ENCODE measurements at places on chromosomes 16 and 17.

- DNase-seq = no peak
Measured at GRCh38 chr17:65856865-65857264, 295.4 kb upstream of the AXIN2 start.

- no peak for DNase-seq
Measured at GRCh38 chr17:57668332-57668731, 76.8 kb downstream of the CCDC182 start.

DNA sequence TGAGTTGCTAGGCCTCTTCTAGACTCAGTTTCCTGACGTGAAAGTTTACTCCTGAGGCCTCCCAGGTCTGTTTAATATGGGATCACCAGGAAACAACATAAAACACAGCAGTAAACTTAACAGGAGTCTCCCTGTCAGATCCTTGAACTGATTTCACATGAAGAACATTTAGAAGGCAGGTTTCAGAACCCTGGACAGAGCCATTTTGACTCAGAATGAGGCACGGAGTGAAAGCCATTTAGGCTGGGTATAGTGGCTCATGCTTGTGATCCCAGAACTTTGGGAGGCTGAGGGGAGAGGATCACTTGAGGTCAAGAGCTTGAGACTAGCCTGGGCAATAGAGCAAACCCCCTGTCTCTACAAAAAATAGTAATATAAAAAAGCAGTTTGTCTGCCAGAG lies 289.1 kb downstream of the CA10 start:
- no peak for DNase-seq

GRCh38 chr17:83079766-83080578 lies 563 bp downstream of the METRNL start:
- DNase-seq = no peak

- no peak for DNase-seq
Measured at GRCh38 chr17:74117087-74117698, 86.3 kb upstream of the RPL38 start.

DNA sequence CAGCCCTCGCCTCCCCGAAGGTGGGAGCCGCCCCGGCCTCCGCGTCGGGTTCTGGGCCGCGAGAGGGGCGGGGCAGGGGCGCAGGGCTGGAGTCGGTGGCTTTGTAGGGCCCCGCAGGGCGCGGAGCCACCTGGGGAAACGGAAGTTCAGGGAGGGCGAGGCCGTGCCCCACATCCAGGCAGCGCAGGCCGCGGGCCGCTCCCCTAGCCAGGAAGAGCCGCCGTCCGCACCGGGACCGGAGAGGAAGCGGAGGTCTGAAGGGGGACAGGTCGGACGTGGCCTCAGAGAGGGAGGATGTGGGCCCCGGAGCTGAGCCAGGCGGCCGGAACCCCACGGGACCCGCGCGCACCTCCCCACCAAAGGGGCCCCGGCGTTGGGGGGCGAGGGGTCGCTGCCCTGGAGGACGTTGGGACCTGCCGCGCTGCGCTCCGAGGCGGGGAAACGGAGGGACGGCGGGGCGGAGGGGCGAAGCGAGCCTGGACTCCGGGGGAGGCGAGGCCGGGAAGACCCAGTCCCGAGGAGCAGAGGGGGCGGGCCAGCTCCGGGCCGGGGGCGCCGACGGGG lies 482 bp upstream of the SLC16A3 start:
- DNase-seq = peak; percentile 75

DNA sequence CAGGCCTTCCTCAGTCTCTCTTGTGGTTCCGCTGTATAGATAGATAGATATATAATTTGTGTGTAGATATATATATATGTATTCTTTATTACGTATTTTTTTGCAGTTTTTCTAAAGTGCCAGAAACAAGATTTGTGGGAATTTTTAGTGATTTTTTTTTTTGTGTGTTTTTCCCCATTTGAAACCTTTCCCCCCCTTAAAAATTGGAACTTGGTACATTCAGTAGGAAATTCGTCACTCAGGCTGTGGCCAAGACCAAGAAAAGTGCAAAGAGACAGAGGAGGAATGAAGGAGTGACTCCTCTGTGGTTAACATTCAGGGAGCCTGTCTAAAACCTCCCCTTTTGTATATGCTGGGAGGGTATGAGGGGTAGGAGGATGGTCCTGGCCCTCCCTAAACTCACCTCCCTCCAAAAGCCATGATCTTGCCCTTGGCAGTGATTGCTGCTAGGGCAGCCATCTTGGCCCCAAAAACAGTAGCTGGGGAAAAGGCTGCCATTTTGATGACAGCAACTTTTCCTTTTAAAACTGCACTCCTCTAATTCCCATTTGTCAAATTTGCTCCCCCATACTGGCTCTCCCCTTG lies 15.2 kb downstream of the CHRNB1 start:
- no peak for DNase-seq

GRCh38 chr16:74608944-74609343 lies 2.0 kb upstream of the GLG1 start:
- DNase-seq = peak; percentile 77

DNA sequence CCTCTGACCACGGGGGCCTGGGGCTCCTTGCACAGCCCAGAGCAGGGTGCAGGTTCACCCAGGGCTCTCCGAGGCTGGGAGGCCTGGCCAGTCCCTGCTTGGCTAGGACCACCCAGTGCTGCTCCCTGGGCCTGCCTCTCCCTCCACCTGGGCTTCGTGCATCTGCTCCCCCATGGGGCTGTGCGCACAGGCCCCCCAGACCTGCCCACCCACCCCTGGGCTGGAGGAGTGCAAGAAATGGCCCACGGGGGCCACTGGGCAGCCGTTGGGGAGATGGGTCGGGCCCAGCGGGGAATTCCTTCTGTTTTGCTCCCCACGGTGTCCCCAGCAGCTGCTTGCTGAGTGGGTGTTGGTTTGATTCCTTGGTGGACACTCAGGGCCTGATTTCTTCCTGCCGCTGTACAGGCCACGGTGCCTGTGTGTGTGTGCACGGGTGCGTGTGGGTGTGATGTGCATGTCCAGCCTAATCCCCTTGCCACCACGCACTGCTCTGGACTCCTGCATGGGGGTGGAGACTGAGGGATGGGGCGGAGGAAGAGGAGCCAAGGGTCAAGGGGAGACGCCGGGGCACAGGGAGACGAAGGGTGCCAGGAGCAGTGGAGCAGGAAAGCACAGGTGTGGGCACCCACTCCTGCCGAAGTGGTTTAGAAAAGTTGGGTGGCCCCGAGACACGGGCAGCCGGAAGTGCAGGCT lies 8.5 kb downstream of the PRSS27 start:
- DNase-seq = no peak

DNA sequence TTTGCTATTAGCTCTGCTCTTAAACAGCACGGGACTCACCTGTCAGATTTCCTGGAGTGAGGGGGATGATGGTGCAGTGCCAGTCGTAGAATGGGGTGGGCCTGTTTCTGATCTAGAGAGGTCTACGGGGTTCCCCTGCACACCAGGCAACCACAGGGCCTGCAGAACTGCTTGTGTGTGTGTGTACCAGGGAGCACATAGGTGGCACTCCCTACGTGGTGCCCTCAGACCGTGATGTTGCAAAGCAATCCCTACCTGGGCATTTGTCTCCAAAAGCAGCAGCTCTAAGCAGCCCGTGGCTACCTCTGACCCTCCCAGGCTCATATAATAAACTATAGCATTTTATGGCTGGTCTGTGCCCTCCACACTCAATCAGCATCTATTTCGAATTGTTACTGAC lies 38.5 kb downstream of the MPRIP start:
- no peak for DNase-seq

DNA sequence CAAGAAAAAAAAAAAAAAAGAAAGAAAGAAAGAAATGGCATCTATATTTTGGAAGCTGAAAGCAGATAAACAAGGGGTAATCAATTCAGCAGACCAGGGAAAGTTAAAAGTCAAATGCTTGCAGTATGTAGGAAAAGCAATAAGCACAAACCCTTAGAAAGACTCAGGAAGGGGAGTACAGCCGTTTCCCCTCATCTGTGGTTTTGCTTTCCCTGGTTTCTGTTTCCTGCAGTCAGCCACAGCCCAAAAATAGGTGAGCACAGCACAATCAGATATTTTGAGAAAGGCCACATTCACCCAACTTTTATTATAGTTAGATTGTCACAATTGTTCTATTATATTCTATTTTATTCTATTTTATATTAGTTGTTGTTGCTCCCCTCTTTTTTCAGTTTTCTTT lies 14.4 kb upstream of the ALOX12 start:
- DNase-seq = no peak

DNA sequence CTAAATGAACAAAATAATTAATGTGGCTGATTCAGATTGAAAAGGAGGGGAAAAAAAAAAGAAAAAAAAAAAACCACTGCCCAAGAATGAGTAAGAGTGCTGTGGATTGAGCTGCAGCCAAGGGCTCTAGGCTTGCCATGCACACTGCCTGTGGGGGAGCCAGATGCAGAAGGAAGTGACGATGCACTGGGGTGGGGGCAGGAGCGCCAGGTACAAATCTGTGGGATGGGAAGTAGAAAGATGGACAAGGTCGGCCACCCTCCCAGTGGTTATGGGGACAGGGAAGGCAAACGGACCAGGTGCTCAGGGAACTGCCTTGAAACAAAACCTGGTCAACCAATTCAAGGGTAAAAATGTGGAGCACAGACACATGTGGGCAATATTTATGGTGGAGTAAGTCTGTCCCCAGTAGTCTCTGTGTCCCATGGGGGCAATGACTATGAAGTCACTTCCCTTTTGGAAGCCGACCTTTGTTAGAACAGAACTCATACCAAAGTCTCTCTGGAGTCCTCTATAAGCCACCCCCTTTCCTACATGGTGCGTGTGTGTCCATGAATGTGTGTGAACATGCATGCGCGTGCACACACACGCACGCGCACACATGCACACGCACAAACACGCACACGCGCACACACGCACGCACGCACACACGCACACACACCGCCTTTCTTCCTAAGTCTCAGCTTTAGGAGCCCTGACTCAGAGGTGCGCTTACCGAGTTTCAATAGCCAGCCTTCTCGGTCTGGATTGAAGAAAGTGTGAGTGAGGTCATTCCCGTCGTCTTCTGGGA lies 84.3 kb downstream of the CYTH1 start:
- no peak for DNase-seq

DNA sequence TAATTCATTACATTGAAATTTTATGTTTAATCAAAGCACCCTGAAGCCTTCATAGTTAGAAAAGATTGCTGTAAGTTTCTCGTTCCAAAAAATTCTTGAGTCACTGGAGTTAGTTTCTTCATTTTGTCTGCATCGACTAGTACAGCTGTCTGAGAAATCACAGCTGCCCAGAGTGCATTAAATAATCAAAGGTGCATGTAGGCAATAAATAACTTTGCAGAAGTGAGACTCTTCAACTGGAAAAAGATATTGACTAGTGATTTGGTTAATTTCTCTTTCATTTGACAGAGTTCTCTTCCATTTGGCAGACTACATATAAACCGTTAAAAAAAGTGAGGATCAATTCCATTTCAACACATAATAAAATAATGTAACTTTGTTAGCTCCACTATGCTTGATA lies 234.0 kb downstream of the CNTNAP4 start:
- DNase-seq = no peak

DNA sequence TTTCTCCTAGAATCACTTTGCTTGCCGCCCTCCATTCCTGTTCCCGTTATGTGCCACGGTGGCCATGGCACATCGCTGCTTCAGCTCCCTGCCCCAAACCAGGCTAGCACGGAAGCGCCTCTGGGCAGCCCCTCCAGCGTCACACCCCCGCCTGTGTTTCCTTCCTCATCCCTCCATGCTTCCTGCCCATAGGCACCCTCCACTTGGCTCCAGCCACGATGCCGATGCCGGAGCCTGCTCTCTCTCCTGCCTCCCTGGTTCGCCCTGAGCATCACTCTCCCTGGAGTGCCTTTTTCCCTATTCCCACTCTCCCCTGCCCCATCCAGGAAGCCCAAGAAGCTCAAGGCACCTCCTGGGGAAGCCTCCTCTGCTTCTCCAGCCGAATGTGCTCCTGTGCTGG lies 3.2 kb upstream of the ARHGAP23 start:
- no peak for DNase-seq

GRCh38 chr17:61485067-61485775 lies 33.0 kb downstream of the TBX4 start:
- no peak for DNase-seq

DNA sequence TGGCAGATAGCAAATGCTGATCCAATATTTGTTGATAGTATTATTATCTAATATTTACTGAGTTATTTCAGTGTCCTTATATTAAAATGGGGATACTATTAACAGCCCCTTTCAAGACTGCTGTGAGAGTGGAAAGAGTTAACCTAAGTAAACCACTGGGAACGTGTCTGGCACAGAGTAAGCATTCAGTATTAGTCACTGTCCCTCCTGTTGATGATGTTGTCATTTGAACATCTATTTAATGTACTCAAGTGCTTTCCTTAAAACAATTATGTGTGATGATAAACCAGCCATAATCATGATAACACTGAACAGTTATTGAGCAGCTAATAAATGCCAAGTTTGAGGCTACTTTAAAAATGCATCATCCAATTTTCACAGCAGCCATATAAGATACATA lies 135.7 kb upstream of the XYLT1 start:
- DNase-seq = no peak

- no peak for DNase-seq
Measured at GRCh38 chr16:89595330-89596060, 17.9 kb upstream of the DPEP1 start.

GRCh38 chr16:57622361-57623250 lies 5.8 kb upstream of the ADGRG1 start:
- no peak for DNase-seq

DNA sequence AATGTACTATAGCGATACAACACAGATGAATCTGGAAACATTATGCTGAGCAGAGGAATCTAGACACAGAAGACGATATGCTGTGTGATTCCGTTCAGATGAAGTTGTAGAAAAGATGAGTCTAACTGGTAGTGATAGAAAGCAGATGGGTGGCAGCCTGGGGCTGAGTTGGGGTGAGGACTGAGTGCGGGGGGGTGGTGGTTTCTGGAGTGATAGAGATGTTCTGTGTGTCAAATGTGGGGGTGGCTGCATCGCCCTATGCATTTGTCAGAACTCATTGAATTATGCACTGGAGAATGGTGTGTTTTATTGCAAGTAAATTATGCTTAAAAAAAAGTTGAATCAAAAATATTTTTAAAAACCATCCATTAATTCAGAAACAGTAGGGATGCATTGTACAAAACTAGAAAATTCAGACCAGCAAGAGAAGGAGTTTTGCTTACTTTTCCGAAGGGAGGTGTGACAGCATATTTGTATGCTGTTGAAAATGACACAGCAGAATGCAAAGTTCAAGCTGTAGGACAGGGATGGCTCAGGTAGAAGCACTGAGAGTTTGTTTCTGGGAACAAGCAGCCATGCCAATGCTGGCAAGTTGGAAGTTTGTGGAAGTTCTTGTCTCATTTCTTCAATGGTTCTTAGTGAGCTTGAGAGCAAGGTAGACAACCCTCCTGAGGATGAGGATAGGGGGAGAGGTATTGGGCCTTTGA lies 13.0 kb upstream of the DRG2 start:
- no peak for DNase-seq
